Ovary (tissue), 10 donors: ENCODE measurements at places on chromosomes 2 and 18. TPM values are rescaled to one million over a fixed set of nuclear protein-coding genes. Genes with fewer than 3 reads are reported as not detected.

DNA sequence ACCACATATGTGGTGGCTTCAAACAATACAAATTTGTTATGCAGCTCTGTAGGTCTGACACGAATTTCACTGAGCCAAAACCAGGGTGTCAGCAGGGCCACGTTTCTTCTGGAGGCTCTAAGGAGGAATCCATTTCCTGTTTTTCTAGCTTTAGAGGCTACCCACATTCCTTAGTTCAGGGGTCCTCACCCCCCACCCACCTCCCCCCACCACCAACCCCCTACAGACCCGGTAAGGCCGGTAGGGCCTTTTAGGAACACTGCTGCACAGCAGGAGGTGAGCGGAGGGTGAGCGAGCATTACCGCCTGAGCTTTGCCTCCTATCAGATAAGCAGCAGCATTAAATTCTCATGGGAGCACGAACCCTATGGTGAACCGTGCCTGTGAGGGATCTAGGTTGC is 10.6 kb upstream of the SLC39A10 start:
- H3K4me3 ChIP-seq, result no peak overlapping the region
- DNase-seq, result no peak
- no peaks in the 10 kb centered on the region for H3K36me3 ChIP-seq
- no peaks in the 10 kb centered on the region for H3K4me1 ChIP-seq

- H3K36me3 ChIP-seq, result no peaks in the 10 kb centered on the region
- H3K27me3 ChIP-seq, result no peaks in the 10 kb centered on the region
- H3K4me1 ChIP-seq, result no peaks in the 10 kb centered on the region
- no peak overlapping the region for H3K4me3 ChIP-seq
- no peak overlapping the region for H3K27ac ChIP-seq
Measured at GRCh38 chr2:189049709-189050164, 75.6 kb downstream of the COL3A1 start.

GRCh38 chr2:95018301-95018700 is 7.2 kb upstream of the MAL start:
- H3K4me3 ChIP-seq, result no peak overlapping the region
- H3K4me1 ChIP-seq, result no peaks in the 10 kb centered on the region
- H3K27ac ChIP-seq, result no peak overlapping the region
- DNase-seq, result no peak
- no peaks in the 10 kb centered on the region for H3K36me3 ChIP-seq

DNA sequence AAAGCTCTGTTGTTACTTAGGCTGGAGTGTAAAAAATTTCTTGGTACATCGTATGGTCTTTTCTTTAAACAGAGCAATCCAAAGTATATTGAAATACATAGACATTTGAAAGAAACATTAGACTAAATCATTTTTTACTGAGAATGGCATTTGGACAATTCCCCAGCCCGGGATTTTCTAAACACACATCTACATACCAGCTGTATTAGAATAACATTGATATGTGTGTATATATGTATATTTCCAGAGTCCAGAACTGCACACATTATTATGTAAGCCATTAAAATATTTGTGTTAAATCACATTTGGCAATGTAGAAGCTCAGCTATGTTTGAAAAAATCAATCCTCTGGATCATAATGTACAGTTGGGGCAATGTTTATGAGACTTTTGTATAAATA is 1853.6 kb upstream of the LRRTM1 start:
- no peak overlapping the region for H3K27ac ChIP-seq
- no peaks in the 10 kb centered on the region for H3K4me1 ChIP-seq
- no peak overlapping the region for H3K4me3 ChIP-seq
- DNase-seq, result no peak

DNA sequence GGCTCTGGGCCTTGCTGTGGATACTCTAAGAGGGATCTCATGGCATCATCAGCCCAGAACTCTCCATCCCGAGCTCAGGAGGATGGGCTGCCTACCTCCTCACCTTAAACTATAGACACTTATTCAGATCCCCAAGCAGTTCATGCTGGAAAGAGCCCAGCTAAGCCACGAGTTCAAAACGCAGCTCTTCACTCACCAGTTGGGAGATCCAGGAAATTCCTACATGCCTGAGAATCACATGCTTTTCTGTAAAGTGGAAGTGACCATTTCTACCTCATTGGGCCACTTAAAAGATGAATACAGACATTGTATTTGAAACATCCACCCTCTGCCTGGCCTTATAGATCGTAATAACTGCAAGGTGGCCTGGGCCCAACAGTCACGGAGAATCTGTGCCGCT is 6.6 kb downstream of the ATOH8 start:
- no peaks in the 10 kb centered on the region for H3K36me3 ChIP-seq
- no peak overlapping the region for H3K27ac ChIP-seq
- DNase-seq, result no peak

GRCh38 chr2:99660616-99661406 is 171.0 kb upstream of the REV1 start:
- H3K27me3 ChIP-seq, result no peaks in the 10 kb centered on the region
- H3K27ac ChIP-seq, result no peak overlapping the region
- peaks cover 17% of the 10 kb centered on the region for H3K4me1 ChIP-seq
- H3K36me3 ChIP-seq, result no peaks in the 10 kb centered on the region

- H3K27me3 ChIP-seq, result no peaks in the 10 kb centered on the region
- no peaks in the 10 kb centered on the region for H3K4me1 ChIP-seq
- no peak overlapping the region for H3K27ac ChIP-seq
- H3K4me3 ChIP-seq, result no peak overlapping the region
- no peaks in the 10 kb centered on the region for H3K36me3 ChIP-seq
- DNase-seq, result no peak
Measured at GRCh38 chr18:23320709-23321236, 132.3 kb upstream of the RIOK3 start.

DNA sequence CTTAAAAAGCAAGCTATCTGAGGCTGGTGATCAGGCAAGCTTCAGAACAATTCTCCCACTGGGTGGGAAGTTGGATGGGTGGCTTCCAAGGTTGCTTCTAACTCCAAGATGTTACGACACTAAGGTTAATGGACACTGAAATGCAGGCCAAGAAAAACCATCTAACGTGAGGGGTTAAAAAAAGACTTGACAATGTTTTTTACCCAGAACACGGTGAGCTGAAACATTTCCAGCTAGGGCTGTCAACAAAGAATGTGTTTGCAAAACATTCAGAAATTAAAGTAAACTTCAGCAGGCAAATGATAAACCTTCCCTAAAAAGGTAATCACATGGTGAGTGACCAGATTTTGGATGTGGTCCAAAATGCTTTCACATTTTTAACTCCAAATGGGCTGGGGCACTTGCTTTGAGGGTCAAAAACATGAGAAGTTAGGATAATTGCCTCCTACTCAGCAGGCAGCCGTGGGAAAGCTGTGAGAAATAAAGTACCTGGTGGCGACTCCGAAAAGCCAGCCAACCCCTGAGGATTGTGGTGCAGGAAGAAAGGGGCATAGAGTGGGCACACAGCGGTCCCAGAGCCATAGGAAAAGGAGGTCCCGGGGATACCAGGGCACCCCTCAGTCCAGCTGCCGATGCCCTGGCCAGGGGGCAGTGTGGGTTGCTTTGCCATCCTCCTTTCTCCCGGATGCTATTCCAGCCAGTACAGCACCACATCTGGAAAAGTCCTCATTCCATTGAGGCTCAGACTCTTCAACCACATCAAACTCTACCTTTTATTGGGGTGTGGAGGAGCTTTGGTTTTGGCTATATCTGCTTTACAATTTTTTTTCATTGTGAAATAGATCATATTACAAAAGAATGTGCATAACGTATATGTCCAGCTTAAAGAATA is 90.0 kb upstream of the ATL2 start:
- H3K4me1 ChIP-seq, result peaks cover 35% of the 10 kb centered on the region
- H3K4me3 ChIP-seq, result no peak overlapping the region
- no peak for DNase-seq
- peak overlapping the region; percentile 78 for H3K27ac ChIP-seq

DNA sequence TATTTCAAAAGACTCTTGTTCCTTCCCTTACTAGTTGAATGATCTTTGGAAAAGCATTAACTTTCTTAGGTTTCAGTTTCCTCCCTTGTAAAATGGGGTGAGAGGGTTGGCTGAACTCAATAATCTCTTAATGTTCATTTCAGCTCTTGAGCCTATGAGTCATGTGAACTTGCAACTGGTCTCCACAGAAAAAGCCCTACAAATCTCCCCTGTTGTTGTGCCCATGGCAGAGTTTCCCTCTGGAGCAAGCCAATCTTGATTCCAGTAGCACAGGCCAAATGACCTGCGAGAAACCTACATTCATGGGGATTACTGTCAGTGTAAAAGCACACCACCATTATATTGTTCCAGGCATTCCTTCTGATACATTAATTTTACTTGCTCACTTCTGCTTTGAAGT is 388.9 kb downstream of the ALK start:
- no peak overlapping the region for H3K27ac ChIP-seq
- DNase-seq, result no peak
- H3K27me3 ChIP-seq, result no peaks in the 10 kb centered on the region
- no peaks in the 10 kb centered on the region for H3K36me3 ChIP-seq
- no peaks in the 10 kb centered on the region for H3K4me1 ChIP-seq
- H3K4me3 ChIP-seq, result no peak overlapping the region

DNA sequence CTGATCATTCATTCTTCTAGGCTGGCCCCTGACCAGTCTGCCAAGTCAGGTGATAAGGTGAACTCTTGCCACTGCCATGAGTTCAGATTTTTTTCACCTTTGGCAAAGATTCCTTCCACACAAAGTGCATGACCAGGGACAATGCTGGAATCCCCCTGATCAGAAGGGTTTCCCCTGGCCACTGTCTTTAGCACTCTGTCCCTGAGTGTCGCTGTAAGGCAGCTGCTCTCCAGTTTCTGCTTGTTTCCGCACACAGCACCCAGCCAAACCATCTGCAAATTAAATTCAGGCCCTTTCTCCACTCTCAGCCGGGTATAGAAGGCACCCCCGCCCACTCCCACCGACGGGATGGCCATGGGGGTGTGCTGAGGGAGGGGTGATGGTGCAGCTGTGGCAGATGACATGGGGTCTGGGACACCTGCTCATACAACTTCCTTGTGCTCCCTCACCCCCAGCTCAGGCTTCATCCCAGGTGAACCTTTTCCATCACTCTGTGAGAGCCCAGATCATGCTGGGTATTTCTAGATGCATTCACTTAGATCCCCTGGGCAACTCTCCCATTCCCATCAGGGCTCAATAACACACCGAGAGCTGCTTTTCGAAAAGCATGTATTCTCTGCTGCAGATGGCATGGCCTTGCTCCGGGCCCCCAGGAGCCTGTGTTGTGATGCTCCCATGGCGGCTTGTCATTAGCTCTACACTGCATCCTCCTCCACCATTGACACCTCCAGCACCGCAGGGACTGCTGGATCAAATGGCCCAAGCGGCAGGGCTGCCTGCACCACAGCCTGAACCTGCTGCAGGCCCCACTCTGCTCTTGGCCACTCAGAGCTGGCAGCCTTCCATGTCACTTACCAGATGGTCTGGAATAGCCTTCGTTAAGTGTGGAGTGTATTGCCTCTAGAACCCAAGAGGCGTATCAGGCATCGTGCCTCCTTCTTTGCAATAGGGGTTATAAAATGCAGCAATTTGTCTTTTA is 52.3 kb upstream of the ROCK2 start:
- H3K27ac ChIP-seq, result no peak overlapping the region
- H3K4me3 ChIP-seq, result no peak overlapping the region
- no peak for DNase-seq
- peaks cover under 1% of the 10 kb centered on the region for H3K4me1 ChIP-seq
- no peaks in the 10 kb centered on the region for H3K36me3 ChIP-seq
- no peaks in the 10 kb centered on the region for H3K27me3 ChIP-seq

GRCh38 chr2:169676850-169677249 is 17.4 kb downstream of the CFAP210 start:
- no peak overlapping the region for H3K4me3 ChIP-seq
- H3K4me1 ChIP-seq, result no peaks in the 10 kb centered on the region
- DNase-seq, result no peak
- no peak overlapping the region for H3K27ac ChIP-seq

DNA sequence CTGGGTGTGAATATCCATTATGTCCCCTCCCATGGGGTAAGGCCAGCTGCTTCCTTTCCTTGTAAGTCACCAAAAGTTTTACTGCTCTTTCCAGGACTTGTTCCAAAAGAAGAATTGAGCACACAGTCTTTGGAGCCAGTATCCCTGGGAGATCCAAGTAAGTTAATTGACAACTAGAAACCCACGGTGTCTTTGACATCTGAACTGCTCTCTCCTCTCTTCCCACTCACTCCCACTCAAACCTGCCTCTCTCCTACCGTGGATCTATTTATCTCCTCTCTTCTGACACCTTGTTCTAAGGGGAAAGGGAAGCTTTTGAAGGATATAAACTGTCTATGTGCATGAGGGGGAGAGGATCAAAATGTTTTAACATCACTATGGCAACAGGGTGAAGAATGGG is 86.7 kb downstream of the VIT start:
- H3K27me3 ChIP-seq, result no peaks in the 10 kb centered on the region
- peaks cover 2% of the 10 kb centered on the region for H3K4me1 ChIP-seq
- H3K4me3 ChIP-seq, result no peak overlapping the region
- DNase-seq, result no peak

- H3K36me3 ChIP-seq, result no peaks in the 10 kb centered on the region
- no peaks in the 10 kb centered on the region for H3K4me1 ChIP-seq
Measured at GRCh38 chr2:120275617-120276400, 23.2 kb downstream of the RALB start.

DNA sequence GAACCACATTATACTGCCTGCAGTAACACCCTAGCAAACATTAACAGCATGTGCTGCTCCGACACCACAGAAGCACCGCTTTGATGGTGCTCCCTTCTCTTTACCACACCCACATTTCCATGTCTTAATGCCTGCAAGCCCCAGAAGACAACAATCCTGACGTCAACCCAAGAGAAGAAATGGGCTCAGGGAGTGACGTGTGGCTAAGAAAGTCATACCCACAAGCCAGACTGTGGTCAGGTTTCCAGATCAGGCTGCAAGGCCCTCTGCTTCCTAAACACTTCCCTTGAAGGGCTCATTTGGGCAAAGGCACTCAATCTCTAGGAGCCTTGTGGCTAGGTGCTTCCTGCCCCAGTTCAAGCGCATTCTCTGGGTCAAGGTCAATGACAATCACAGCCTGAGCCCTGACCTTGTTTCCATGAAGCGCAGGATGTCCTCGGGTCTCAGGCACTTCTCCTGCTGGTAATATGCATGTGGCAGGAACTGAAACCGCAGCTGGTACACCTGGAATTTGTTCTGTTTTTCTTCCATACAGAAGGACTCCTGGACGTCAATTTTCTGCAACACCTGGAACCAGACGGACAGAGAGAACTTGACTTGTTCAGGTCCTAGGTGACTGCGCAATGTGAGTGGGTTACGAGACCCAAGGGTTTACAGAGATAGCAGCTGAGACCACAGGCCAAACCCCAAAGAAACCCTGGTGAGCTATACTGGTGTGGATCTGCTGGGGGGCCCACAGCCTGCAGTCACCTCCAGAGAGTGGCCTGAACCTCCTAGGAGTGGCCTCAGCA is 67.2 kb downstream of the POLR1A start:
- no peak overlapping the region for H3K27ac ChIP-seq
- peaks cover 21% of the 10 kb centered on the region for H3K4me1 ChIP-seq
- no peaks in the 10 kb centered on the region for H3K27me3 ChIP-seq
- no peak overlapping the region for H3K4me3 ChIP-seq

GRCh38 chr2:114113518-114113917 is 223.6 kb downstream of the ACTR3 start:
- DNase-seq, result no peak
- H3K27ac ChIP-seq, result no peak overlapping the region
- H3K4me3 ChIP-seq, result no peak overlapping the region
- H3K4me1 ChIP-seq, result no peaks in the 10 kb centered on the region
- no peaks in the 10 kb centered on the region for H3K27me3 ChIP-seq
- H3K36me3 ChIP-seq, result no peaks in the 10 kb centered on the region

IL1B gene
- total RNA-seq, result 2.7 TPM

LIMS2 gene
- total RNA-seq, result 41.4 TPM

KCNF1 gene
- total RNA-seq, result not detected

IL36A gene
- not detected for total RNA-seq

ZNF521 gene
- 47.1 TPM for total RNA-seq

TRABD2A gene
- 51.8 TPM for total RNA-seq
